ENCODE measurements at places on chromosomes 1 and 21. TPM values are rescaled to one million over a fixed set of nuclear protein-coding genes. Genes with fewer than 3 reads are reported as not detected.

Gene TDRD5
- not detected for total RNA-seq

Gene HMGCS2
- 161 TPM for total RNA-seq

Gene CDK11A
- total RNA-seq, result 20.8 TPM

Gene RIMKLA
- 7.5 TPM for total RNA-seq

DNA sequence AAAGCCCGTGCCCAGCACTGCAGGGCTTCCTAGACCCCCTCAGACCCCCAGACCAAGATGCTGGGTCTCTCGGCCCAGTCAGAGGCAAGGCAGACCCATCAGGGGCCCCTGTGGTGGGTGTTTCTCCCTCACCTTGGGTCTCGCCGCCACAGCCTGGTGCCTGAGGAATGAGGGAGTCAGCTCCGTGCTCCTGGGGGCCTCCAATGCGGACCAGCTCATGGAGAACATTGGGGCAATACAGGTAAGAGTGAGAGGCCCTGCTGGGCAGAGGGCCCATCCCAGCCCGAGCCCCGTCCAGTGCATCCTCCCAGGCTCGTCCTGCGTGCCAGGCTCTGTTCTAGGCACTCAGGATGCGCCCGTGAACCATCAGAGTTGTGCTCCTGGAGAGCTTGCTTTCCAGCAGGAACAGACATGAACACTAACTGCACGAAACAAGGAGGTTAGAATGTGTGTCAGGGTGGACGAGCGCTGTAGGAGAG, 51.5 kb downstream of the KCNAB2 start:
- peak; percentile 25 for DNase-seq

DNA sequence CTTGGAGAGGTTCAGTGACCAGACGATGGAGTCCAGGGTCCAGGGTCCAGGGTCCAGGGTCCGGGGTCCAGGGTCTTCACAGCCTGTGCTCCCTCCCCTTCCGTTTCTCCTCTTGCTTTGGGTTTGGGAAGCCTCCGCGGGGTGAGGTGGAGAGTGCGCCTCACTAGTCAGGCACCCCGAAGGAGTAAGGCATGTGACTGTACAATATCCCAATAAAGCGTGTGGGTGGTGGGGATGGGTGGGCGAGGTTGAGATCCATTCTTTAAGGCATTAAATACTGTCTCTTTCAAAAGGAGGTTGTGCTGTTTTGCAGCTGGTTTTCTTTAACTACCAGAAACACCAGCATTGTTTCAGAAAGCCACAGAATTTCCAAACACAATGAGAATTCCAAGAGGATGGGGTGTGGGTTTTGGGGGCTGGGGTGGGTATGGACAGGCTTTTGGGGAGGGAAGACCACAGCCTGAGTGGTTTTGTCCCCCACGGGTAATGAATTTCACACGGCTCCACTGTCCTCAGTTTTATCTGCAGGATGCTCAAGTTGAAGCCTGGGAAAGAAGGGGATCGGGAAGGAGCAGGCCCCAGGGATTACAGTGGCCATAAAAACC, 65.7 kb downstream of the KIF26B start:
- no peak for DNase-seq

GRCh38 chr1:44312399-44313196, 42.5 kb downstream of the ERI3 start:
- DNase-seq, result no peak

DNA sequence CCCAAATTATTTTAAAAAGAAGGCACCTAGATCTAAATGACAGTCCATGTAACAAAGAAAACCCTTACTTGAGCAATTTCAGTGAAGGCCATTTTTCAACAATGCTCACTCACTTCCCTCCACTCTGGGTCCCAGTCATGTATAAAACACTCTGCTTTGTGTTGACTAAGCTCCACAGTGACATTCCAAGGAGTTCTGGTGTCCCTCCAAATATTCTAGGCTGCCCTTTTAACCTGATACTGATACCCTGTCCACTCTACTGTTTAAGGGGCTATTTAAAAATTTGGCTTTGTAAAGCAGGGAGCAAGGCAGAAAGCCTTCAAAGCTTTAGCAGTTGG, 73.6 kb downstream of the GNG12 start:
- DNase-seq, result no peak

DNA sequence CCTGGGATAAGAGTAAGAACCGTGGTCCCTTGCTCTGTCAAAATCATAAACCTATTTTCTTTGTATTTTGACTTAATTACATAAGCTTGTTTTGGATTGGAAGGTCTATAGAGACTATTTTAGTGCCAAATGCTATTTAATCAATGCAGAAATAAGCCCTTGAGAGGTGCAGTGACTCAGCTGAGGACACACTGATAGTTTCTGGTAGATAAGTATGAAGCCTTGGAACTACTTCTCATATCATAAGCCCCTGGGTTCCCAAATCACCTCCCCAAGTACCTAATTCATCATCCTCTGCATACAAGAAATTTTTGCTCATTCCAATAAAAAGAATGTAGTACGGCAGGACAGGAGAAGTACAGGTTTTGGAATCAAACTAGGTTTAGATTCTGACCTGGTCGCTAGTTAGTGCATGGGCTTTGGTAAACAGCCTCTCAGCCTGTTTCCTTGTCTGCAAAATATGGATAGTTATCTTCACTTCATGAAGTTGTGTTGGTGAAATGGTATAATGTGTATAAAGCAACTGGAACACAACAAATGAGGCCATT, 3.3 kb upstream of the CD55 start:
- DNase-seq, result no peak

DNA sequence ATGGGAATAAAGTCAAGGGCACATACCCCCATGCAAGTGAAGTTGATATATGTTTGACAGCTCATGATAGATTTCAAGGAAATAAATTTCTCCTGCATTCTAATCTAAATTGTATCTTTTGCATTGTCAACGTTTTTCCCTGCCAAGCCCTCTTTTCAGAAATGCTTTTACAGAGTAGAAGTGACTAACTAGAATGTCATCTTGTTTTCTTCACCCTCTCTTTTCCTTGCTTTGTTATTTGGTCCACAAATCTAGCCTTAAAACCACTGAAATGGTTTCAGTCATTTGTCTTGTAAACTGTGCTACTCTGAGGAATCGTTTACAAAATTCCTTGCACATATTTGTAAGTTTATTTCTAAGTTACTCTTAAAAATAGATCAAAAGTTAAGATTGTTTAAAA, 600.8 kb upstream of the CXADR start:
- DNase-seq, result no peak

- DNase-seq, result no peak
Measured at GRCh38 chr1:27931184-27931583, 3.6 kb upstream of the SMPDL3B start.

DNA sequence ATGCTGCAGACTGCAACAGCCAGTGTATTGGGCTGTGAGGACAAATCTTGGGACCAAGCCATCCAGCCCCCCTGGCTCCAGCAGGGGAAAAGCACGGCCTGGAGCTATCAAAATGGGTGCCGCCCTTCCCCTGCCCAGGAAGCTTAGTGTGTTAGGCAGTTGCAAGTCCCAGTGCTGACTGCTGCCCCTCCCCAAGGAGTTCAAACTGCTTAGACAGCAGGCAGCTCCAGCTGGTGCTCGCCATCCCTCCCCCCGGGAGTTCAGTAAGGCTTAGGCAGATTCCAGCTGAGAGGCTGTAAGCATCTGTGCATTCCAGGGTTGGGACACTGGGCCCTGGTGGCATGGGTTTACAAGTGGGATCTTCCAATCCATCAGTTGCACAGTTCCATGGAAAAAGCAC, 579.6 kb upstream of the NR5A2 start:
- DNase-seq, result no peak

- no peak for DNase-seq
Measured at GRCh38 chr1:79499541-79499940, 493.0 kb upstream of the ADGRL4 start.

GRCh38 chr1:243438815-243439214, 183.0 kb downstream of the SDCCAG8 start:
- no peak for DNase-seq

DNA sequence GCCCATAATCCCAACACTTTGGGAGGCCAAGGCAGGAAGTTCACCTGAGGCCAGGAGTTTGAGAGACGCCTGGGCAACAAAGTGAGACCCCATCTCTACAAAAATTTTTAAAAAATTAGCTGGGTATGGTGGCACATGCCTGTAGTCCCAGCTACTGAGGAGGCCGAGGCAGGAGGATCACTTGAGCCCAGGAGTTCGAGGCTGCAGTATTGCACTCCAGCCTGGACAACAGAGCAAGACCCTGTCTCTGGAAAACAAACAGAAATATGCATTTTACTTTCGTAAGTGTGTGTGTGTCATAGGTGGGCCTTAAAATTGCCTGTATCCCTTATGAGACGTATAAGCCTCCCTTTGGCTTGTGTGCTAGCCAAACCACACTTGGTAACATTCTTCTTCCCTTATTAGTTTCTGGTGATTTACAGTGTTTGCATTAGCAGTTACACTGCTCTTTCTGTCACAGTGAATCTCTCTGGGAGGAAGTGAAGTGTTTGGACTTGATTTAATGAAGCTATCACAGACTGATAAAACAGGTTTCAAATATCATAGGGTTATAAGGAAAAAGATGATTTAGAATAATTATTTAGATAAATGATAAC, 48.9 kb upstream of the KIF26B start:
- no peak for DNase-seq

GRCh38 chr1:52002038-52002917, 11.8 kb upstream of the RAB3B start:
- DNase-seq, result no peak

DNA sequence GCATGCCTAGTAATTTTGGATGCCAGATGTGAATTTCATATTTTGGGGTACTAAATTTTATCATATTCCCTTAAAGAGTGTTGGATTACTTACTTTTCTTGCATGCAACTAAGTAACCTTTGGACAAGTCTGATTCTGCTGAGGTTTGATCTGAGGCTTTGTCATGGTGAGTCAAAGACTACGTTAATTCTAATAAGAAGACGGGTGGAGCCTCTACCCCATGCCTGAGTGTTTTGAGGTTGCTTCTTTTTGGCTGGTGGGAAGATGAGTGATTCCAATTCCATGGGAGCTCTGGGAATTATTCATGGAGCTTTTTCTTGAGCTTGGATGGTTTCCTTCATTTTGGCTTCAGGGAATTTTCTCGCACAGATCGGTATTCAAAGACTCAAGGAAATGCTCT, 11.6 kb upstream of the PCP4 start:
- DNase-seq, result no peak

DNA sequence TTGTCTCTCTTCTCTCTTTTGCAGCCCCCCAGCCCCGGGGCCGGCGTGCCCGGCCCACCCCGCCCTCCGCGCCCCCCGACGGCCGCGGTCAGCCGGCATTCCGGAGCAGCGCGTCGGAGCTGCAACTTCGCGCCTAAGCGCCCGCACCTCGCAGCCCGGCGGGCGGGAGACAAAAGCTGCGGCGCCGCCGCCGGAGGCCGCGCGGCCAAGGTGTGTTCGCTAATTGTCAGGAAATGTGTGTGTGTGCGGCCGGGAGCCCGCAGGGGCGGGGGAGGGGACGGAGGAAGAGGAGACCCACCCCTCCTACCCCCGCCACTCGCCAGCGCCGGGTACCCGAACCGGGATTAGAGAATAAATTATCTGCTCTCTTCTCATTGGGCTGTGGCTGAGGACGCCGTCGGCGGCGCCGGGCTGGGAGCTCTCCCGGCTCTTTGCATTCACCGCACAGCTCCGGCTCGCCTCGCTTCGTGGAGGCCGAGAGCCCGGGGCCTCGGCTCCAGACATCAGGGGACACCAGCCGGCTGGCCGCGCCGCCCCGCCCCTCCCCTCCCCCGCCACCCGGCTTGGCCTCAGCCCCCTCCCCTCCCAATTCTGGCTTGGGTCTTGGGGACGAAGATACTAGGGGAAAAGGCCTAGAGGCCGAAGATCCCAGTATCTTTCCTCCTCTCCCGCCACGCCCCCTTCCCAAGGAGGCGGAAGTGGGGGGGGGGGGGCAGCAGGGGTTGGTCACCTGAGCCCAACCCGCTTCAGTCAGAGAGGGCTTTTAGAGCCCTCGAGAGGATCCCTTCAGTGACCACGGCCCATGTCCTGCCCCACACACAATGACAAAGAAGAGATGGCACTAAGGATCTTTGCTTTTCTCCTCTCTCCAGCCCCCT, 1.3 kb upstream of the BLACAT1 start:
- peak; percentile 41 for DNase-seq

DNA sequence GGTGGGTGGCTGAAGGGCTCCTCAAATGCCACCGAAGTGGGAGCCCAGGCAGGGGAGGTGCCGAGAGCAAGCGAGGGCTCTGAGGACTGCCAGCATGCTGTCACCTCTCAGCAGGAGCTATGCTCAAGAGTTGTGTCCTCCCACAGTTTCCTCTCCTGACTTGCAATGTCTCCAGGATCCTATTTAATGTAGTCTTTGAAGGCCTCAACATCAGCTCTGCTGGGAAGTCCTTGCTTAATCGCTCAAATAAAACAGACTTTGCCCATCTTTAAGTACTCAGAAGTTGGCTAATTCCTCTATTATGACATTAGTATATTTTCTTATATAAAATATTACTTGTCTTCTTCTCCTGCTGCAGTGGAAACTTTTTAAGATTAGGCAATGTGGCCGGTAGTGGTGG, 154.2 kb upstream of the NRIP1 start:
- DNase-seq, result no peak

GRCh38 chr1:43531107-43531905, 623 bp downstream of the PTPRF start:
- DNase-seq, result peak; percentile 26

GRCh38 chr1:156751757-156752481, 444 bp upstream of the HDGF start:
- DNase-seq, result peak; percentile 99

GRCh38 chr1:81478219-81478618, 322.5 kb upstream of the ADGRL2 start:
- DNase-seq, result peak; percentile 68

DNA sequence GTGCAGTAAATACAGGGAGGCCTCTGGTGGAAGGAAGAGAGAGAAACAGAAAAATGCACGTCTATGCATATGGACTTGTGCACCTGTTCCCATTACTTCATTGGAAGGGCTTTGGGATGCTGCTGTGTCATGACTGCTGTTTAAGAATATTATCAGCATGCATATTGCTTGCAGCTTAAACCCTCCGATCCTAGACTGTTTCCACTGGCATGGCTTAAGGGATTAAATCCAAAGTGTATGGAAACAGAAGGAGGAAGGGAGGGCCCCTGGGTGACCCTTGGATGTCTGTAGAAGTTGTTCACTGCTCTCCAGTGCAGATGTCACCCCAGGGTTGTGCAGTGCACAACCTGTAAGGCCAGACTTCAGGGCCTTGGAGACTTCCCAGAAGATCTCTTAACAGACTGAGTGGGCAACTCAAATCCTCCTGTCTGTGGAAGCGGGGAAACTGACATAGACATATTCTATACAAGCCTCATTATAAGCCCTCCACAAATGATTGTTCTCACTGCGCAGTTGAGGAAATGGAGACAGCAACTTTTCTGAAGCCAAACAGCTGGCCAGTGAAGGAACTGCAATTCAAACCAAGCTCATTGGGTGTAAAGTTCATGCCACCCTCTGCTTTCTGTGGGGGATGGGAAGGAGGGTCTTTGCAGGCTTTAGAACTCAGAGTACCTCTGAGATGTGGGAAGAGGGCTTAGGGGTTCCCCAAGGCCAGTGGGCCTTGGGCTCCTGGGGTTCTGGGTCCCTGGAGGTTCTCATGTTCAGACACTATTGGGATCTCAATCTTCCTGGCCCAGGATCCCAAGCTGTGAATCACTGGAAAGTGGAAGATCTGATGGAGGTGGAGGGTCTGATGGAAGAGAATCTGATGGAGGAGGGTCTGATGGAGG, 73.8 kb downstream of the UMODL1 start:
- DNase-seq, result no peak

- DNase-seq, result no peak
Measured at GRCh38 chr1:229162825-229163515, 107.9 kb upstream of the RAB4A start.
